Fibroblast of mammary gland (primary cell): ENCODE measurements at places on chromosomes 6 and 20.

DNA sequence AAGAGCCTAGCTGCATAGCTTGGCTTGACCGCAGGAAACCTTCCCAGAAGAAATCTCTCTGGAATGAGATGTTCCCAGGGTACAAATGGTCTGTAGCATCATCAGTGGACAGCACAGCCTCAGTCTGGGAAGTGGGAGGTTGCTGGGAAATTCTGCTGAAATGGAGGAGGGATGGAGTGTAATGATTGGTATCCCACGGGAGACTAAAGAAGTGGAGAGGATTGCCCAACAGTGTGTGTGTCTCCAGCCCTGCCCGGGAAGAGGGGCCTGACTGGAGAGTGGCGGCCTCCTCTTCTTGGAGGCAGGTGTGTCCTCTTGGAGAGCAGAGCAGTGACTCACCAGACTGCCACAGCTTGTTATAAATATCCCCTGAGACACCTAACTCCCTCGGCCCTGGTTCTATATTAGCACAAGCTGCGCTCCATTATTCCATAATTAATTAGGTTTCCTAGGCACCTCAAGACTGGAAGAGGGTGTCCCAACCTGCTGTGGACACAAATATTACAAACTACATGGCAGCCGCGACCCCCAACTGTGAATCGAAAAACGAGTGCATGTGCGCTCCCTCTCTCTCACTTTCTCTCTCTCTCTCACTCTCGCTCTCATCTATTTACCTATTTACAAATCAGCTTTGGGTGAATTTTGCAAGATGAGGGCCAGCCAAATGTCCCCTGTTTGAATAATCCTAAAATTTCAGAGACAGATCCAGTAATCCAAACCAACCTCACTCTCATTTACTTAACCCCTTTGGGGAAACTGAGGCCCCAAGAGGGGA lies 68.8 kb downstream of the FGD2 start:
- peak; percentile 95 for DNase-seq

DNA sequence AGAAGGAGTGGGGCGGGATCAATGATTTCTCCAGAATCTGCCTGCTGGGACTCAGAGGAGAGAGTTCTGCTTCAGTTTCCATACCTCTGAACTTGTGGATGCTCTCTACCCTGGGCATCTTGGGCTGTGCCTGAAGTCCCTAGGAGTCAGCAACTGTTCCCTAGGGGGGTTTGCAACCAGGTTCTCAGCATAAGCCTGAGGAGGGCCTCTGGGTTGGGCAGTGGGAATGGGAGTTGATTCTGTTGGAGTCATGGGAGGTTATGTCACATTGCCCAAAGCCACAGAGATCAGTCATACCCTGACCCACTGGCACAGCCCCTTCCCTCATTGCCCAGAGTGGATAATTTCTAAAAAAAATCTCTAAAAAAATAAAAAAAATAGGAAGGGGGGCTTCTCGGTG lies 47.4 kb downstream of the MOCS1 start:
- DNase-seq: no peak

- DNase-seq: no peak
These were observed 100.5 kb downstream of the EYA4 start for GRCh38 chr6:133341607-133342158.

GRCh38 chr6:69005199-69005598 lies 370.1 kb downstream of the ADGRB3 start:
- no peak for DNase-seq

DNA sequence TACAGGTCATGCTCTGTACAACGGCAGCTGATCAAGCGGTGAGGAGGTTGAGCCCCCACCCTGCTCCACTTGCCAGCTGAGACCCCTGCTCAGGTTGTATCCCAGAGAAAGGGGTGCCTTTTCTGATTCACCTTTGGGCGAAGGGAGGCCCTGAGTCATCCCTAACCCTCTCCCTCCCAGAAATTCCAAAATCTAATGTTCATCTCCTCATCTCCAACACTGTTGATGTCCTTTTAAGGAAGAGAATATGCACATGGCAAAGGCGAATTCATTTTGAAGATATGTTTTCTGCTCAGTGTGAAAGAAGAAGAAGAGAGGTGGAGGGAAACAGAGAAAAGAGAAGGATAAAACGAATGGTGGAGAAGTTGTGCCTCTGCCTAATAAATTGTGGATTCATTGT lies 120.5 kb downstream of the SCML4 start:
- no peak for DNase-seq

GRCh38 chr20:43472671-43473380 lies 15.1 kb downstream of the SRSF6 start:
- DNase-seq: no peak
